ENCODE measurements at places on chromosomes 7 and 10.

- DNase-seq: no peak
Measured at GRCh38 chr10:77289027-77289501, 348.5 kb downstream of the KCNMA1 start.

DNA sequence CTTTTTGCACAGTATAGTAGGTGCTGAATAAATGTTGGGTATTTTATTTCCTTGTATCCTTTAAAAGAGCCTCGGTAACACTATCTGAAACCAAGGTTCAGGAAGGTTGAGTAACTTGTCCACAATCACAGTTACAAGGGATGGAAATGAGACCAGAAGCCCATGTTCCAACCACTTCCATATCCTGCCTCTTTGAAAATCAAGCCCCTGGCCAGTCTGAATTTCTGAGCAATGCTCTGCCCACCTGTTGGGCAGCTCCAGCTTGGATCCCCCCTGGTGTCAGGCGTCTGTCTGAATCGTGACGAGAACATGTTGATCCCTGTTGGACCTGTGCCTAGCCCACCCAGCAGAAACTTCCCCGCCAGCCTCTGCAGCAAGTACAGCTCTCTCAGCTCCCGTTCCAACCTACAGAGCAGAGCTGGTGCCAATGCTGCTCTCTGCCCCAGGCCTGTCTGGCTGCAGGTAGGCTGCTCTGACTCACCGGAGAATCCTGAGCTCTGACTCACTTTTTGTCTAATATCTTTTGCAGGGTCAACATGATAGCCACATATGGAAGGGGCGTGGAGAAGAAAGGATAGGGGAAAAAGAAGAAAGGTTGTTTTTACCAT is 595.5 kb downstream of the INHBA start:
- DNase-seq: no peak

DNA sequence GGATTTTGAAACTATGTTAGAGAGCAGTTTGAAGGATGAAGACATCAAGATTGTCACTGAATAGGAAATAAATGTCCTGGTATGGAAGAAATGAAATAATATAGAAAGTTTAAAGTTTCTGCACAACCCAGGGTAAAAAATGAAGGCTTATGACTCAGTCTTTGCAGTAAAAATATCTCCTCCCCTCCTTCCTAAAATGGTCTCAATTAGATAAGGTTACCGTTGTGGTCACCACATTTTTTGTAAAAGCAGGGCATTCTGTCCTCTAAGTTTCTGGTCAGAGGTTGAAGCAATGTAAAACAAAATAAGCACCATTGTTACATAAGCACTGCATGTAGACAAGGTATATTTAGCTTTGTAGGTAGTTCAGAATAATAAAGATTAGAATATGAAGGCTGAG is 403.5 kb downstream of the SUGCT start:
- no peak for DNase-seq

DNA sequence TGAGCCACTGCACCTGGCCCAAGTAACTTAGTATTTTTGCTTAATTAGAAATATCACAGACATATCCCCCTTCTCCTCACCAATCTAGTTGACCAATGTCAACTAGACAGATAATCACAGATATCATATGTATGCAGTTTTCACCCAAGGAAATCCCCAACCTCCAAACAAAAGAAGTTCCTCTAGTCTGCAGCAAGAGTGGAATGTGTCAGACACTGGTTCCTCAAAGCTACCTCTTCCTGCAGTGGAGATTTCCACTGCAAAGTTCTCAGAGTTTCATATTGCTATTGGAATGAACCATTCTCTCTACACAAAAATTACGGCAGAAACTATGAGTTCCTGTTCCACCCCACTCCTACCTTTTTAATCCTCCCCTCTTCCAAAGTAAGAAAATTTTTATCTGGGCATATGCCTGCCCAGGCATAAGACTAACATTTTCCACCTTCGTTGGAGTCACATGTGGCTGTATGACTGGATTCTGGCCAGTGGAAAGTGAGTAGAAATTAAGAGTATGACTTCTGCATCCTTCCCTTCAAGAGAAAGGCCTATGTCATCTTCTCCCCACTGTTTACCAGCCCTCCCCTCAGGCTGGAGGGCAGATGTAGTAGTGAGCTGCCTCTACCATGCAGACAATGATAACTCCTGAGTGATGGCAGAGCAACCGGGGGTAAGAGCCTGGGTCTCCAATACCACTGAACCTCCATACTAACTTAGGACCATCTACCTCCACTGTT is 103.0 kb downstream of the MYOF start:
- DNase-seq: no peak

GRCh38 chr7:106260136-106260561 is 24.6 kb downstream of the NAMPT start:
- no peak for DNase-seq

DNA sequence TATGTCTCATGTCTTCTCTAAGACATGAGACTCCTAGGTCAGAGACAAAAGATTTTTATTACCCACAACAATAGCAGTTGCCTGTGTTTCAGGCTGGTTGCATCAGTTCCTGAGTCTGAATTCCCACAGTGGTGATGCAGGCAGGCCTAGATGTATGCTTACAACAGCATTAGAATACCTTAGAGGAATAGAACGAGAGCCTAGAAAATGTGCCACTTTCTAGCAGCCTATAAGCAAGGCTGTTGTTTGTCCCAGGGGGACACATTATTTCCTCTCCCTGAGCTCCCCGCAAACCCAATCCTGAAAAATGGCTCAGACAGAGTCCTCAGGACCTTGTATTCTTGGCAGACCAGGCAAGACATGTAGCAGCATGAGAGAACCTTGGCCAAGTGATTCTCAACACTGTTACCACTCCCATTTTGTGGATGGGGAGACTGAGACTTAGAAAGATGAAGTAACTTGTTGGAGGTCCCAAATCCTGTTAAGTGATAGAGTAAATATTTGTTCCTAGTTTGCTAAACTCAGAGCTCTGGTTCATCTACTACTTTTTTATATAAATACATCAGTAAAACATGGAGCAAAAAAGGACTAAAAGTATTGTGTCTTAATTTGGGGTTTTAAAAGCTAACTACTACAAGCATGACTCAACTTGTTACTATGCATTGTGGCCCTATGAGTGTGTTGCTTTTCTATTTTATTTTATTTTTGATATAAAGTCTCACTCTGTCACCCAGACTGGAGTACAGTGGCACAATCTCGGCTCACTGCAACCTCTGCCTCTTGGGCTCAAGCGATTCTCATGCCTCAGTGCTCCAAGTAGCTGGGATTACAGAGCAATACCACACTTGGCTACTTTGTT is 14.2 kb downstream of the VTI1A start:
- DNase-seq: no peak

- DNase-seq: no peak
Measured at GRCh38 chr7:10874666-10875065, 99.0 kb upstream of the PHF14 start.

- no peak for DNase-seq
Measured at GRCh38 chr10:92125144-92125543, 165.7 kb downstream of the CPEB3 start.

- no peak for DNase-seq
Measured at GRCh38 chr7:94303695-94304094, 91.0 kb upstream of the COL1A2 start.

- DNase-seq: no peak
Measured at GRCh38 chr10:101575091-101575490, 13.0 kb downstream of the POLL start.

GRCh38 chr7:134126596-134126965 is 559 bp upstream of the LRGUK start:
- DNase-seq: no peak

GRCh38 chr7:66627151-66627681 is 1.5 kb upstream of the KCTD7 start:
- DNase-seq: no peak

DNA sequence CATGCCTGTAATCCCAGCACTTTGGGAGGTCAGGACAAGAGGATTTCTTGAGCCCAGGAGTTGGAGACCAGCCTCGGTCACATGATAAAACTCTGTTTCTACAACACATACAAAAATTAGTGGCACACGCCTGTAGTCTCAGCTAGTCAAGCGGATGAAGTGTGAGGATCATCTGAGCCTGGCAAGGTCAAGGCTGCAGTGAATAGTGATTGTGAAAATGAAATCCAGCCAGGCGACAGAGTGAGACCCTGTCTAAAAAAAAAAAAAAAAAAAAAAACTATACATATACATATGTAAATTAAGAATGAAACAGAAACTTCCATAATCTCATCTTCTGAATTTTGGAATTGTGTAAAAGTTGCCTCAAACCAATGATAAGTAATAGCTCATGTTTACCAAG is 18.2 kb upstream of the FAM170B start:
- no peak for DNase-seq

DNA sequence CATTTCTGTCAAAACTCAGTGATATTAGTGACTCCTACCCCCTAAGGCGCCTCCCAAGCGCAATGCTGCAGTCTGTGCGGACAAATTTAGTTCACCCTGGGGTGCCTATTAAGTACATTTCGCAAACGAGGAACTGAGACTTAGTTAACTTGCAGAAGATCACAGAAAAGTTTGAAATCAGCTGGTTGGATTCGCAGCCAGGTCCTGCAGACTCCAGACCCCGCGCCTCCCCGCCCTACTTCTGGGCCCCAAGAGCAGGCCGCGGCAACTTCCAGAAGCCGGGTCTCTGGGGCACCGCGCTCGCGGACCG is 588 bp downstream of the CYREN start:
- DNase-seq: no peak

DNA sequence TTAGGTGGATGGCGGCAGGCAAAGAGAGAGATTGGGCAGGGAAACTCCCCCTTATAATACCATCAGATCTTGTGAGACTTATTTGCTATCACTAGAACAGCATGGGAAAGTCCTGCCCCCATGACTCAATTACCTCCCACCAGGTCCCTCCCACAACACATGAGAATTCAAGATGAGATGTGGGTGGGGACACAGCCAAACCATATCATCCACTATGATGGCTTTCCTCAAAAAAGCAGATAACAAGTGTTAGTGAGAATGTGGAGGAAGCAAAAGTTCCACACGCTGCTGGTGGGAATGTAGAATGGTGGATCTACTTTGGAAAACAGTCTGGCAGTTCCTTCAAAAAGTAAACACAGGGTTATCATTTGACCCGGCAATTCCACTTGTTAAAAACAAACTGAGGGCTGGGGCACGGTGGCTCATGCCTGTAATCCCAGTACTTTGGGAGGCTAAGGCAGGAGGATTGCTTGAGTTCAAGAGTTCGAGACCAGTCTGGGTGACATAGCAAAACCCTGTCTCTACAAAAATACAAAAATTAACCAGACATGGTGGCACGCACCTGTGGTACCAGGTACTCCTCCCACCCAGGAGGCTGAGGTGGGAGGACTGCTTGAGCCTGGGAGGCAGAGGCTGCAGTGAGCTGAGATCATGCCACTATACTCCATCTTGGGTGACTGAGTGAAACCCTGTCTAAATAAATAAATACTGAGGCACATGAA is 161.4 kb upstream of the EEPD1 start:
- no peak for DNase-seq

GRCh38 chr10:114852197-114852596 is 30.6 kb downstream of the FHIP2A start:
- no peak for DNase-seq

DNA sequence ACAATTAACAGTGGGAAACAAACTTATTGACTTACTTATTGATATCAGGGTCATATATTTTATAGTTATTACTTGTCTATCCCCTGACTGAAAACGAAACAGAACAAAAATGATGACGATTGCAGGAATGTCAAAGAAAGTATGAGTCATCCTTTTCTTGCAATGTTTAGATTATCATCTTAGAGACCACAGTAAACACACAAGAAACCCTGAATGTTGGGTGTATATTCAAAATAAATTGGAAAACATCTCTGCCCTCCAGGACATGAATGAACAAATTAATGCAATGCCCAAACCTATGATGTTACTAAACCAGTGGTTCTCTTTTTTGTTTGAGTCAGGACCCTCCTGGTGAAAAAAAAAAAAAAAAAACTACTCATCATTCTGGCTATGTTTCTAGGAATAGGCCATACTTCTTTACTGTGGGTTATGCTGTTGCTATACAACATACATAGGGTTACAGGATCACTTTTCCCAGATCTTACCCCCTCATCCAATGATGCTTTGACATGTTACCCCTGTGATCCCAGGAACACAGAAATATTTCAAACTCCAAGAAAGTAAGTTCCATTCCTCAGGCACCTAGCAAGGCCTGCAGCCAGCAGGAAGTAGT is 623.4 kb upstream of the IGFBP3 start:
- DNase-seq: no peak

- no peak for DNase-seq
Measured at GRCh38 chr10:96683065-96683464, 37.2 kb downstream of the PIK3AP1 start.

- DNase-seq: no peak
Measured at GRCh38 chr7:99004781-99005500, 126.6 kb downstream of the TRRAP start.

GRCh38 chr7:7203813-7204575 is 21.6 kb downstream of the C1GALT1 start:
- DNase-seq: no peak

GRCh38 chr7:90424720-90425119 is 21.5 kb downstream of the CLDN12 start:
- no peak for DNase-seq

DNA sequence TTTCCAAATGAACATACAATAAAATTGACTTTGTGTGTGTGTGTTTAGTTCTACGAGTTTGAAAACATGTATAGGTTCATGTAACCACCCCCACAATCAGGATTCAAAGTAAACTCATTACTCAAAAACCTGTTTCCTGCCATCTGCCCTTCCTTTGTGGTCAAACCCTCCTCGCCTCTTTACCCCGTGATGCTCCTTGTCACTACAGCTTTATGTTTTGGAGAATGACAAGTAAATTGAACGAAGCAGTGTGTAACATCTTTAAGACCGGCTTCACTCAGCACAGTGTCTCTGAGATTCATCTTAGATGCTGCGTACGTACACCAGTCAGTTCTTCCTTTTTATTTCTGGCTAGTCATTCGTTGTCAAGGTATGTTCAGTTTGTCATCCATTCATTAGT is 54.6 kb upstream of the MKI67 start:
- no peak for DNase-seq

DNA sequence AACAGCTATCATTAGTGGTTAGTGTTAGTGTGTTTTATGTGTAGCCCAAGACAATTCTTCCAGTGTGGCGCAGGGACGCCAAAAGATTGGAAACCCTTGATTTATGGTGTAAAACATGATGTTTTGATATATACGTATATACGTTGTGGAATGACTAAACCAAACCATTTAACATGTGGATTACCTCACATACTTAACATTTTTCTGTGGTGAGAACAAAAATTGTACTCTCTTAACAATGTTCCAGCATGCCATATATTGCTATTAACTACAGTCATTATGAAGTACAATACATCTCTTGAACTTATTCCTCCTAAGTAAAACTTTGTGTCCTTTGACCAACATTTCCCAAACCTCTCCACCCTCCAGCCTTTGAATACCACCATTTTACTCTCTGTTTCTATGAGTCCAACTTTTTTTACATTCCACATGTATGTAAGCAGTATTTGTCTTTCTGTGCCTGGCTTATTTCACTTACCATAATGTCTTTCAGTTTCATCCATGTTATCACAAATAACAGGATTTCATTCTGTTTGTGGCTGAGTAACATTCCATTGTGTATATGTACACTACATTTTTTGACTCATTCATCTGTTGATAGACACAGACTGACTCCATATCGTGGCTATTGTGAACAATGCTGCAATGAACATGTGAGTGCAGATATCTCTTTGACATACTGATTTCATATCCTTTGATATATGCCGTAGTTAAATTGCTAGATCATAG is 42.2 kb upstream of the MAGI2 start:
- no peak for DNase-seq
